ENCODE measurements at places on chromosomes 4 and X.

DNA sequence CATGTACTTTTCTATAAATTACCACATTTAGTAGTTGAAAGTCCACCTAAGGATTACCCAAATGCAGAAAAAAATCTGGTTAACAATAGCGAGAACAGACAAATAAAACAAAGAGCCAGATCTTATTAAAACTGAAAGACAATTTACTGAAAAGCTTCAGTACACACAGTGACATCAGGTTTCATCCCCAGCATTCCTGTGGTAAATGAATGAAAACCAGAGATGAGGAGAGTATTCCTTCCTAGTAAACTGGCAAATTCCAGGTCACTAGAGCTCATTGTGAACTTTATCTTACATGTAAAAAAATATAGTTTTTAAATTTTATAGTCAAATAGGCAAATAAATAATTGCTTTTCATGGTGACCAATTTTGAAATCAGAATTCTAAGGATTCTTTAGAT, 1290.5 kb downstream of the ADGRL3 start:
- DNase-seq = no peak

DNA sequence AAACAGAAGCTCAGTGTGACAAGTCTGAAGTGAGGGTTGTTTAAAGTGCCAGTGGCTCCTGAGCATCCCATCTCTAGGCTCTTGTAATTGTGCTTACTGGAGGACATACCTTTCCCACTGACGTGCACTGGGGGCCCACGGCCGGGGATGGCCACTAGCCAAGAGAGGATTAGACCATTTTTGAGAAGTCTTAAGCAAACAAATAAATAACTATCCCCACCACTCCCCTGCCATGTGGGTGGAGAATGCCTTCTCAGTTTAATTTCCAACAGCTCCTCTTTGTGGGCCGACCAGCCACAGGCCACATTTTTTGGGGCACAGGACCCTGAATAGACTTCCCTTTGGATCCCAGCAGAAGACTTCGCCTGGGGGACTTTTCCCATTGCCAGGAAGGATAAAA, 125.0 kb upstream of the MSX1 start:
- DNase-seq = no peak

- no peak for DNase-seq
These were observed 39.2 kb upstream of the GPR78 start for GRCh38 chr4:8540991-8541390.

DNA sequence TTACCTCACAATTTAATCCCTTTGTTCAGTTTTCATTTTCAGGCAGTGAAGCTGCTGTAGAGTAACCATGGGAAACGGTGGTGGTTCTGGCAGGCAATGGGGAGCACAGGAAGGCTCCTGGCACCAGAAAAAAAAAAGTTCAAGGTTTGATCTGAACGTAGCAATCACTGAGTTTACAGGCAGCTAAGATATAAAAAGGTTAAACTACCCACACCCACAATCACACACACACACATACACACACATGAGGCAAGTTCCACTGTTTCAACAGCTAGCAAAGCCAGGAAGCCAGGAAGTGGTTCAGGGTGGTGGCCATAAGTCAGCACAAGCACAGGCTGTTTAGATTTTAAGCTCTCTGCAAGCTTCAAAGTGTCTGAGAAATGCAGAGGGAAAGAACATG, at the start of gene SULT1B1:
Gene SULT1B1, minus strand, starts transcription at position 166 of the 400 bp plus-strand sequence. CDS start 5,403 bp downstream, outside the sequence.
- DNase-seq = no peak

DNA sequence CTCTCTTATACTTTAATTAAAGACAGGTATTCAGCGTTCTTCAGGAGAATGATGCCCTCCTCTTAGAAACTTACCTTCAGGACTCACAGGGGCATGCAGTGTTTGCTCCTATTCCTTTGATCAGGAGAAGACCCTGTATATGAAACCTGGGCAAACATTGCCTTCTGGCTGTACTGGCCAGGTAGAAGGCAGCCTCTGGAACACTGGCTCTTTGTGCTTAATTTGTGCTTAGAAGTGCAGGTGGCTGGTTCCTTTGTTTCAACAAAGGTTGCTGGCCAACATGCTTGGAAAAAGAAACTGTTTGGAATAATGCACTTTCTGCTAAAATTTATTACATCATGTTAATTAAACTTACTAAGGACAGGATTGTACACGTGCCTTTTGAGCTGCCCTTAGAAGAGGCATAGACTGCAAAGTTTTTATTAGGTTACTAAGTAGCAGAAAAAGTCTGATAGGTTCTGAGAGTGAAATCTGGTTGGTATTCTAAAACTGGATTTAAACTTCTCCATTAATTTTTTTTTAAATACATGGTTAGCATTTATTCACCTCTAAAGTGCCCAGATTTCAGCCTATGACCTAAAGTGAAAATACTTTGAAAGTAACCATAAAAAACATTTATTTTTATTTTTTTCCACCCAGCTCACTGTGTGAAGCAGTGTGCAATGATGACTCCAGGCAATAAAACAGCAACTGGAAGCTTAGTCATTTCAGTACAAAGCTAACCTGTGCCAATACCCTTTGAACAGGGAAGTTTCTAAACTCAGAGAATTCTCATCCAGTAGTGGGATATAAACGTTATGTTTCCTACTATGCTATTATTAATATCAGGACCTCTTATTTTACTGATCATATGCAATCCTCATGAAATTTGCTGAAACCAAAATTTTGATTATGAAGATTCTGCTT, 11.3 kb downstream of the RASSF6 start:
- no peak for DNase-seq

DNA sequence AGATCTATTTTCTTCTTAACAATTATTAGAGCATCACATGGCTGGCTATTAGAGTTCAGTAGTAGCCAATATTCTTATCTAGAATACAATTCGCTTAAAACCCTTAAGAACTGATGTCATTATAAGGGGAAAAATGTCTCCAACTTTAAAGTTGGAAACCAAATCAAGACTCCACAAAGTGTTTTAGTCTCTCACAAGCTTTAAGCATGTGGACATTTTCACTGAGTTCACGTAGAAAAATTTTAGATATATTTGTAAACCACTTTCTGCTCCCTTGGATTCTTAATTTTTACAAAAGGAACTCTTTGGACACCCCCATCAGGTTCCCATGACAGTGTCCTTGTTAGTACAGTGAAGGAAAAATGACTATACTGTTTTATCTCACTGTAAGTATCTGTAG, 123.9 kb upstream of the NAP1L5 start:
- no peak for DNase-seq

- no peak for DNase-seq
These were observed 82.8 kb downstream of the LIMCH1 start for GRCh38 chr4:41620594-41621256.

DNA sequence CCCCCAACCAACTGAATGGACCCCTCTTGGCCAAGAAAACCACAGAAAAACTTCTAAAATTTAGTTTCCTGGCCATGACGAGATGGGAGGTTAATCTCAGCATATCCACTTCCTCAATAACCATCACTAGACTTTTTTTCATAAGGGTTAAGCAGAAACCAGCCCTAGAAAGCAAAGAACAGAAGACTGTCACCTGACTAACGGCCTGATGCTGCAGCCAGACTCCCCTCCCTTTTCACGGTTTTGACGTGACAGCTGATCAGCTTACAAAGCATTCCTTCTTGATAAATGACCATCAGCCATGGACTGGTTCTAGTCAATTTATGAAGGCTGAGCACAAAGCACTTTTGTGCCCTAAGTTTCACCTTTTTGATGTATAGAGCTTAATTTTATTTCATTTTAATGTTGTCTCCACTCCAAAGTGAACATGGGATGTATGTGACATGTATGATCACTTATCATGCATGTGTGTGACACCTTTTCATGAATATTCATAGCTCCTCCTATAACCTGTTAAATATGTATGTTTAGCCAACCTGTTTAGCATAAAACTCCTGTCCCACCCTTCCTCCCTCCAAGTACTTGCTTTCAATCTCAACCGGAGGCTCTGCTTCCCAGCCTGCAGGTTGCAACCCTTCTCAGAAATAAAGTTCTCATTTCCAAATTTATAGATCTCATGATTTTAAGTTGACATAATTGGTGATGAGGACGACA, 56.3 kb downstream of the SERTM2 start:
- no peak for DNase-seq

- DNase-seq = no peak
These were observed 30.9 kb downstream of the CXorf58 start for GRCh38 chrX:23938690-23939089.

GRCh38 chr4:39367166-39367565, 1.0 kb upstream of the RFC1 start:
- no peak for DNase-seq

GRCh38 chrX:19256986-19257385, 86.7 kb upstream of the PDHA1 start:
- no peak for DNase-seq

- DNase-seq = no peak
These were observed 1.6 kb downstream of the EGF start for GRCh38 chr4:109914322-109914721.

- DNase-seq = no peak
These were observed 121.8 kb upstream of the AP1S2 start for GRCh38 chrX:15976396-15976795.

- no peak for DNase-seq
These were observed 75.7 kb downstream of the SH2D1A start for GRCh38 chrX:124421898-124422655.

- DNase-seq = peak; percentile 11
These were observed 24.1 kb downstream of the CT45A1 start for GRCh38 chrX:135737366-135738071.

DNA sequence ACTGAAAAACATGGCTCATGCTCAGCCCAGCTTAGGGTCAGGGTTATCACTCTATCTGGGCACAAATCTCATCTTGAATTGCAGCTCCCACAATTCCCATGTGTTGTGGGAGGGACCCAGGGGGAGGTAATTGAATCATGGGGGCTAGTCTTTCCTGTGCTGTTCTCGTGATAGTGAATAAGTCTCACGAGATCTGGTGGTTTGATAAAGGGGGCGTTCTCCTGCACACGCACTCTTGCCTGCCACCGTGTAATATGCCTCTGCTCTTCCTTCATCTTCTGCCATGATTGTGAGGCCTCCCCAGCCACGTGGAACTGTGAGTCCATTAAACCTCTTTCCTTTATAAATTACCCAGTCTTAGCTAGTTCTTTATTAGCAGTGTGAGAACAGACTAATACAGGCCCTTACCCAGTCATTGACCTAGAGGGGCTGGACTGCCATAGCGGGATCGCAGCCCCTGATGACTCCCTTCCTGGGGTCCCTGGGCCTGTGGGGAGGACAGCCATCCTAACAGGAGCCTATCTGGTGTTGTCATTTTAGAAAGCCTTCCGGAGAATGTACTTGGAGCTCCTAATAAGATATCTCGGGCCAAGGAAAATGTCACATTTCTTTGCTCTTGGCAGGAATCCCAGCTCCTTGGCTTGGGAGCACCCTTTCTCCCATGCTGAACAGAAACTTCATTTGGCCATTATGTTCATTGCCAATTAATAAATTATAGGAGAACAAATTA, 112.6 kb downstream of the PHKA2 start:
- peak; percentile 41 for DNase-seq

DNA sequence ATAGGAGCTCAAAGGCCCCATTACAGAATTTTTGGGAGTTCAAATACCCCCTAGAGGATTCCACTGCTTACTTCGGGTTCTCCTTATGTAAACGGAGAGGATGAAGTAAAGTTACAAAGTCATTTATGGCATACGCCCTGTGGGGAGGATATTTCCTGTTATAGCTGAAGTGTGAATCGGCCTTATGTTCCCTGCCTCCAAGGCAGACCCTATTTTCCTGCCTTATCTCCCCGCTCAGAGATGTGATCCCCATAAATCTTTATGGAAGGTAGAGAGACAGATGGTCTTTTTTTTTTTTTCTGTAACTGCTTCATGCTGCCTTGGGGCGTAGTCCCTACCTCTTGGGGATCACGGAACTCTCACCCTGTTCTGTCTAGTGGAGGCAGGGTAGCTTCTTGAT, 56.0 kb upstream of the DHX15 start:
- DNase-seq = no peak

GRCh38 chr4:161856711-161857326, 307.0 kb downstream of the FSTL5 start:
- no peak for DNase-seq

- DNase-seq = no peak
These were observed 204.2 kb upstream of the PACRGL start for GRCh38 chr4:20496068-20496467.

DNA sequence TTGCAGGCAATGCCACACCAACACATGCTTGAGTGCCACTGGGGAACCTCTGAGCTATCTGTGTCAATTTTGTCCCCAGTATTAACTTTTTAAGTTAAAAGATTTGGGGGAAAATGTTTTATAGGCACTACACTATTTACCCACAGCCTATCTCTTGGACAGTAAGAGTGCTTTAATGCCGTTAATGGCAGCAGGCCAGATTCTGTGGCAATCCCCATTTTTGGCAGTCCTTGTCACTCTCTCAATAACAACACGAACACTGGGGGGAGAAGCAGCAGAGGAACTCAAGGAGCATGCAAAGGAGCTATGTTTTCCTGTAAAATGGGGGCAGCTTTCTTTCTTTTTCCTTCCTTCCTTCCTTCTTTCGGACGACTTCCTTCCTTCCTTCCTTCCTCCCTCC, 168.6 kb downstream of the NSUN7 start:
- DNase-seq = peak; percentile 94

GRCh38 chrX:155998116-155998515, 620 bp downstream of the IL9R start:
- no peak for DNase-seq

GRCh38 chr4:119518230-119518892, 110.2 kb downstream of the PDE5A start:
- no peak for DNase-seq

GRCh38 chr4:183681119-183681518, 22.0 kb downstream of the TRAPPC11 start:
- no peak for DNase-seq

- no peak for DNase-seq
These were observed 314 bp downstream of the DNASE1L1 start for GRCh38 chrX:154408659-154409221.

GRCh38 chr4:127261476-127261875, 371.3 kb upstream of the INTU start:
- no peak for DNase-seq

DNA sequence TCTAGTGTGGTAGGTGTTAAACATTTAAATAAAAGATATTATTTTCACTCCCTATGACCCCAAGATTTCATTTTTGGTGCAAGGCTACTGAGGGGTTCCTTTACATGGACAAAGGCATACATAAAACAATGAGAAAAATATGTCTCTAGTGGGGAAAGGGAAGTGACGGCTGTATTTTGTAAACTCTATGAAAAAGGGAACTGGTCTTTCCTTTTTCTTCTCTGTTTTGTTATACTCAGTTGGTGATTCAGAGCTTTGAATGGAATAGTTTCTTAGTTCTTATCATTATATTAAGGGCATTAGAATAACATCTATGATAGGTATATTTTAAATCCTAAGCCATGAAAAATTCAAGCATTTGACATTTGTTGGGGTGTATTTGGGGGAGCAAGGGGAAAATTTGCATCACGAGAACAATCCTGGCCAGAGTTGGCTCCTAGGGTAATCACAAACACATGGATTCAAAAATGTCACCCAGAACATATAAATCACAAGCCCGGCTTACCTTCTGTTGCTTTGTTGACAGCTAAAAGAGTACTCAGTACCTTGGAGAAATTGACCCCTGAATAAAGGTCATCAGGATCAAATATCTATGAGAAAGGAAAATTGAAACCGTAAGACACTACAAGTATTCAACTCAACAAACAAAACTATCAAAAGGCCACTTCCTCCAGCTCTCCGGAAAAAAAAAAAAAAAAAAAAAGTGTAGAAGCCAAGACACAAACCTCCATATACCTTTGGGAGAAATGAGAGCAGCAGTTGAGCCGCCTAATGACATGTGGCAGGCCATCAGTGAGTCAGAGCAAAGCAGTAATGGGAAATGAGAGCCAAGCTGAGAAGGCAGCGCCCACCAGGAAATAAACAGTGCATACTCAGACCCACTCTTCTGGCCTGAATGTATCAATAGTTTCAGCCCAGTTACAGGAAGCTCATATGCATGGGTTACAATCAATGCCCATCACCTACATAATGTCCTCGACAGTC, 33.4 kb downstream of the ARHGEF6 start:
- DNase-seq = no peak

Measured in EH (cell line).